ENCODE measurements at places on chromosomes 4 and X. TPM values are rescaled to one million over a fixed set of nuclear protein-coding genes. Genes with fewer than 3 reads are reported as not detected.

DNA sequence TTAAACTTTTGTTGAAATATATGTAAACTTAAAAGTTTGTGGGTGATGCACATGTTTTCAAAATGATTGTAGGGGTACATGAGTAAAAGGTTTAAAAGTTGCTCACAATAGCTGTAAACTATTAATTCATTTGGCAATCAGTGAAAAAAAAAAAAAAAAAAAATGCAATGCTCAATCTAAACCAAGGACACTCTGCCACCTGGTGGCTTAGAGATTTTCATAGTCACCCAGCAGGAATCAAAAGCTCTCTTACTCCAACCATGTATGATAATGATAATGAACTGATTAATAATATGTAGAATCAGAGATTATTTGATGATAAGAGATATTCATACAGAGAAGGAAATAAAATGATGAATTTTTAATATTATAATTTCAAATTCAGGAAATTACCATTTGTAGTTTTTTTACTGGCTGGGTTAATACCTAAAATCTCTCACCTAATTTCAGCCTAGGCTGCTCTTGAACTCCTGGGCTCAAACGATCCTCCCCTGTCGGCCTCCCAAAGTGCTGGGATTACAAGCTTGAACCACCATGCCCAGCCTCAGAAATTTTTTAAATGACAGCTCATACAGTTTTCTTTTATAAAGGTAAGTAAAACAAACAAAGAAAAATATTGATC is 46.9 kb upstream of the SLC25A4 start:
- DNase-seq, result peak; percentile 16

Gene RASL11B
- 3.3 TPM for polyA plus RNA-seq

Gene FAT4
- 0.42 TPM for polyA plus RNA-seq

DNA sequence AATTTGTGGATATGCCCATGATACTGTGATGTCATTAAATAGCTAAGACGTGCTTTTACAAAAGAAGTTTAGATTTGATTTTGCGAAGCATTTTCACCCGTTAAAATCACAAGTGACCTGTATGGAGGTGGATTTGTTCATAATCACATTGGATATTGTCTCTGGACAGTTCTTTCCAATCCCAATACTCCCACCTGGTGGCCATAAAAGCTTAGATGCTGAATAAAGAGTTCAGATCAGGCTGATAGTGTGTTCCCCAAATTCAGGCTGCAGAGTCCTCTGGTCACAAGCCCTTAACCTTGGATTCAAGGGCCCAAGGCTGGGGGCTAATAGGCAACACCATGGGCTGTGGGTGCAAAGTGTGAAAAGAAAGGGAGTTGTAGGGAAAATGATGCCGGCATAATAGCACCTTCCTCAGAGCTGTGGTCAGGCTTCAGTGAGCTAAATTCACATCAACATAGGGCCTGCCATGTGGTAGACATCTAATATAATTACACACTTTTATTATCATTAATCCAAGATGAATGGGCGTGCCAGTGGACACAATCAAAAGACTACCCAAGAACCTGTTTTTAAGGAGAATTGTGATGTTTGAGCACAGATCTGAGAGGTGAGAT is 28.1 kb downstream of the SMIM43 start:
- peak; percentile 47 for DNase-seq

Gene FGFRL1
- polyA plus RNA-seq, result 43.7 TPM

Gene DMRTC1B
- not detected for polyA plus RNA-seq

DNA sequence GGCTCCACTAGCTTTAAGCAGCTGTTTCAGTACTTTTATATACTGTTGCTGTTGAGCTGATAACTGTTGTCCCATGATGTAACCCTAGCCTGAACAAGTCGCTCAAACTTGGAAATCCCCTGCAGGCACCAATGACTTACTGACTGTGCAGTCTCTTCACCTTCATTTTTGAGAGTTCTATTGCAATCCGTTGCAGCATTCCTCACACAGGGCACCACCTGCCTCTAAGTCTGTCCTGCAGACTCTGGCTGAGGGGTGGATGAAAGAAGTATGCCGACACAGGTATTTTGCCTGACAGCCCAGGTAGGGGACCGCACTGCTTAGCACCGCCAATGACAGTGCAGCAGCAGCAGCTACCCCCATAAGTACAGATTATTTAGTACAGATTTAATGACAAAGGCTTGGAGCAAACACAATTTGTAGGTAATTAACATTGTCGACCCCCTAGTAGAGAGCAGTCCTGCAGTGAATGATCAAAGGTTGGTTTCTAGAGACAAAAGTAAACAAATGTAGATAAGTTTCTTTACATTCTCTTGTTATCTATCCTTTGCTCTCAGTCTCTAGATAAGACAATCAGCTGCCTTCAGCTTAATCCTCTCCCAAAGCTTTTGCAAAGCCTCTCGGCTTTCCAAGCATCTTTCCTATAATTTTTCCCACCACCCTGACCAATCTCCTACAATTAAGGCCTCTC is 205.0 kb downstream of the PABPC4L start:
- no peak for DNase-seq

Gene PPARGC1A
- 0.09 TPM for polyA plus RNA-seq

Measured in mammary epithelial cell (primary cell).